Stimulated activated CD8-positive, alpha-beta memory T cell treated with anti-CD3 and anti-CD28 coated beads, Interleukin-4, amount 100 ng/mL, for 1 hour (primary cell): ENCODE measurements at places on chromosomes 2 and 18.

- no peak for DNase-seq
Observed at GRCh38 chr2:126370201-126370600, 285.8 kb upstream of the GYPC start.

DNA sequence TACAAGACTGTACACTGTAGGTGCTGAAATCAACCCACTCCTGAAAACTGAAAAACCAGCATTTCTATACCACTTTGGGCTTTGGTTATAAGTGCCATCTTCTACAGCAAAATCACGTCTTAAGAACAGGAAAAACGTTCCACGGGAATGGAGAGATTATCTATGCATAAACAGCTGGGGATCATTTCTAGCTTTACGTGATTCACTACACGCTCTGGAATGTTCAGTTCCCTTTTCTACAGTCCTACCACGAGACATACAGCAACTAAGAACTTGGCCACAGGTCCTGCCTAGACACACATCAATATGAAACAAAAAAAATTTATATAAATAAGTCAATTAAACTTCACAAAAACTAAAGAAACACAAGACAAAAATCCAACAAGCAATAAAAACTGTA is 3.6 kb downstream of the CXCR4 start:
- DNase-seq = no peak

- DNase-seq = no peak
Observed at GRCh38 chr2:26522751-26523171, 44.8 kb upstream of the OTOF start.

- no peak for DNase-seq
Observed at GRCh38 chr2:232659359-232659758, 26.0 kb downstream of the EFHD1 start.

DNA sequence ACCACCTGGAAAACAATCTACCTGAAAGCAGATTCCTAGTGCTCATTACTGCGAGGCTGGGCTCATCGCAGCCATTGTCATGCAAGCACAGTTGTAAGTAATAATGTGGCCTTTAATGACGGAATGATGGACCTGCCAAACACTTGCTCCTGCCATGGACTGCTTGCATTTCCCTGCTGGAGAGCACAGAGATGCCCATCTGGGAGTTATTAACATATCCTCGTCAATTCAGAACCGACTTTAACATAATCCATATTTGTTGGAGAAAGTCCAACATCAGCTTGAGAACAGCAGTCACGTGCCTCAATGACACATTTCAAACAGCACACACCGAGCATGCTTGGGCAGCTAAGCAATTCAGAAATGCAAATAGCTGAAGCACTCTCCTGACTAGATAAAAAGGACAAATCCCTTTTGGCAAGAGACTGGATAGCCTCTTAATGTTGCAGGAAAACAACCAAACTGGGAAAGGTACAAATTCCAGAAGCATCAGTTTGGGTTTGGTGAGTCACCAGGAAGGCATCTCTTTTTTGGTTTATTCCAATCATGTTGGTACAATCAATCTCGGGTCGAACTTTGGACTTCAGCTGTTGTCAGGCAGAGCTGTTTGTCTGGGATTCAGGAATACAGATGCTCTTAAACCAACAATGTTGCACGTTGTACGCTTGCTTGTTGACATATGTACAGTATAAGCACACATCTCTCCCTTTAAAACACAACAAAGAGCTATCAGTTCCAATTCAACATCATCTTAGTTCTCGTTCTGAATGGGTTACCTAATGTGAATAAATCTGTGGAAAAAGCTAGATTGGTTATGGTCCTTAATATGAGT is 395.8 kb downstream of the LNPK start:
- DNase-seq = no peak

- no peak for DNase-seq
Observed at GRCh38 chr2:98281607-98282006, 64.6 kb upstream of the CNGA3 start.

- no peak for DNase-seq
Observed at GRCh38 chr2:172021074-172021931, 21.6 kb downstream of the METAP1D start.

GRCh38 chr18:79392226-79392625 is 3.5 kb upstream of the NFATC1 start:
- no peak for DNase-seq

DNA sequence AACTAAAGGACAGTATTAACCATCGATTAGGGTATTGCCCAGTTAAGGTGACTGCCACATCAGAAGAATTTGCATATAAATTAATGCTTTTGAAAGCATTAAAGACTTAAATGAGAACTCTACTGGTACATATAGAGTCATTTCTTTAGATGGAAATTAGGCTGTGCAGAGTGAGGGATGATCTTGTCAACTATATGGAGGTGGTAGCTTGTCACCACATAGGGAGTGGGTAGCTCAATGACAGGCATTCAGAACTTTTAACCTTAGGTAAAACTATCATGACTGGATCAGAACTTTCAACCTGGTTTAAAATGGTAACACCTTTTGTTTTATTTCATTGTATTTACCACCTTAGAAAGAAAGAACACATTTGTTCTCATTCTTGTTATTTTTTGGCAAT is 384.6 kb upstream of the LRRTM1 start:
- DNase-seq = no peak

DNA sequence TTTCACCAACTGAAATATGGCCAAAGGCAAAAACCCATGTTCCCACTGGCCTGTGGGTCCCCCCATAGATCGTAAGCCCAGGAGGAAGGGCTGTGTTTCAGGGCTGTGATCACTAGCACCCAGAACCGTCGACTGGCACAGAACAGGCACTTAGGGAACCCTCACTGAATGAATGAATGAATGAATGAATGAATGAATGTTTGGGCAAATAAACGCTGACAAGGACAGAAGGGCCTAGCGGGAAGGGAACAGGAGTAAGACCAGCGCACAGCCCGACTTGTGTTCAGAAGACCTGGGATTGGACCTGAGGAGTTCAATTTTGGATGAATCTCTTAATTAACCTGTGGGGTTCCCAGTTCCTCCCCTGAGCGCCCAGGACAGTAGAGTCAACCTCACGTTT is 76.2 kb downstream of the TPO start:
- DNase-seq = no peak

- no peak for DNase-seq
Observed at GRCh38 chr2:51158251-51158650, 126.3 kb upstream of the NRXN1 start.

DNA sequence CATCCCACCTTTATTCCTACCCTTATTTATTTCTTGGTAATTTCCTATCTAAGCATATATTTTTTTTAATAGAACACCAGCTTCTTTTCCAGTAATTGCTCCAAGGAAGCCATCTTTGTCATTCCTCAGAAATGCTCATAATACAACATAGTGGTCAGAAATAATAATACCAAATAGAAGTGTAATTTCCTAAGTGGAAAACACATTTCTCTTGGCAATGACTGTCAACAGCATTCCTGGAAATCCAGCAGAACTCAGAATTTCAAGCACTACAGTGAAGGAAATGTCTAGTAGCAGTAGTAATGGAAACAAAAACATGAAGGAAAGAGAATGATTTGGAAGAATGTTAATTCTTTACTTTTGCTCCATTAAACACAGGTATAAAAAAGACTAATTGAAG is 56.6 kb downstream of the GDF7 start:
- no peak for DNase-seq
